ENCODE measurements at places on chromosomes 6 and 20.

DNA sequence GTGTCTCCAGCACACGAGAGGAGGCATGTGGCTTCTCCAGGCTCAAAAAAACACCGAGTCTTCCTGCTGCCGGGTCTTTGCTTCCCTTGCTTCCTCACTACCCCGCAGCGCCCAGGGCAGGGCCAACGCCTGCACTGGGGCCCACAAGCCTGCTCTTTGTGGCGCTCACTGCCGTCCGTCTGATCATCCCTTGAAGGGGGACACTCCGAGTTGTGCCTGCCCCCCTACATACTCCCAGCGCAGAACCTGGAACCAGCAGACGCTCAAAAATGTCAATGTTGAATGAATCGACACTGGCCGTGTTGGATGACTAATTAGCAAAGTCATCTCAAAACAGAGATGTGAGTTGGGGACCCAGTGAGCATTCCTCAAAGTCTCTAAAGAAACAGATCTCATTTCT is 8.1 kb upstream of the ARFGAP1 start:
- DNase-seq: no peak

DNA sequence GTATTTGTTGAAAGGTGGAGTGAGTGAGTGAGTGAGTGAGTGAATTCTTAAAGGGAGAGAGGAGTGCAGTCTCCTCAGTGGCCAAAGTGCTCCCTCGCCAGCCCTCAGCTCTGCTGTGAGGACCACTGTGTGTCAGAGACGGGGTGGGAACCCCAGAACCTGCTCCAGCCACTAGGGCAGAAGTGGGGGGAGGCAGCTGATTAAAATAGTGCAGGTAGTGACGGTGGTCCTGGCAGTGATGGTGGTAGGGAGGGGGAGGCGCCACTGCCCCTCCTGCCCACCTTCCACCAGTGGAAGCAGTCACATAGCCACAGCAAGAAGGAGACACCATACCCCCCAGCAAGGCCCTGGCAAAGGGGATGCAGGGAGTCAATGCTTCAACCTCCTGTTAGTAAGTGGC is 133.5 kb downstream of the PHACTR3 start:
- DNase-seq: no peak

GRCh38 chr6:168584249-168584648 is 143.3 kb downstream of the SMOC2 start:
- no peak for DNase-seq

GRCh38 chr6:3753228-3753835 is 1.8 kb upstream of the PXDC1 start:
- DNase-seq: no peak

GRCh38 chr6:26550250-26550993 is 12.3 kb downstream of the HMGN4 start:
- peak; percentile 57 for DNase-seq

DNA sequence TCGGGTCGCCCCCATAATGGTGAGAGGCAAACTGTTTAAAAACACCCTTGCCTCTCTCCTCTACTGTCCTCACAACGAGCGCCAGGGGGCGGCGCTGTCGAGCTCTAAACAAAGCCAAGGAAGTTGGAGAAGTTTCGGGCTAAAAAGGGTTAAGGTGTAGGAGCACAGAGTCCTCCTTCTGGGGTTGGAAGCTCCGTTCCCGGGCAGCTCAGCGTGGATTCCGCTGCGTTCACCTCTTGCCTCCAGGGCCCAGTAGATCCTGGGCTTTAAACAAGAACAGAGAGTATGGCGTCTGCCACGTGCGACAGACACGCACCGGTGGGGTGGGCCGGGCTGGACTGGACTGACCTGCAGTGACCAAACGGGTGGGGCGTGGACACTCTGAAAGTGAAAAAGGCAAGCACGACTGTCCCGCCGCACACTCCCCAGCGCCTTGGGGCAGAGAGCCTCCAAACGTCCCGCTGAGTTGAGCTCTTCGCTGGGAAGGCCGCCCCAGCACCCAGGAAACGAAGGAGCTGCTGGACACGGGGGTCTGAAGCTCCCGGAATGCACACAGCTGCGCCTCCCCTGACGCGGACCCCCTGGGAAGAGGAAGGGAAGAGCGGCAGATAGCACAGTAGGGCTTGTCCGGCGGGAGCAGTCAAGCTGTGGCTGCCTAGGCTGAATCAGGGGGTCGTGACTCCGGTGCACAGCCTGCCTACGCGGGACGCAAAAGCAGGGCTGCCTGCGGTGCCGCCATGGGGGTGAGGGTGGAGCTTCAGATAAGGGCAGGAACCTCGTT is 1.6 kb upstream of the THBD start:
- peak; percentile 87 for DNase-seq

GRCh38 chr6:82277686-82278085 is 30.1 kb upstream of the IBTK start:
- no peak for DNase-seq

GRCh38 chr6:39282774-39283173 is 31.4 kb downstream of the KCNK17 start:
- no peak for DNase-seq

GRCh38 chr6:130965656-130966055 is 97.4 kb downstream of the EPB41L2 start:
- peak; percentile 79 for DNase-seq

DNA sequence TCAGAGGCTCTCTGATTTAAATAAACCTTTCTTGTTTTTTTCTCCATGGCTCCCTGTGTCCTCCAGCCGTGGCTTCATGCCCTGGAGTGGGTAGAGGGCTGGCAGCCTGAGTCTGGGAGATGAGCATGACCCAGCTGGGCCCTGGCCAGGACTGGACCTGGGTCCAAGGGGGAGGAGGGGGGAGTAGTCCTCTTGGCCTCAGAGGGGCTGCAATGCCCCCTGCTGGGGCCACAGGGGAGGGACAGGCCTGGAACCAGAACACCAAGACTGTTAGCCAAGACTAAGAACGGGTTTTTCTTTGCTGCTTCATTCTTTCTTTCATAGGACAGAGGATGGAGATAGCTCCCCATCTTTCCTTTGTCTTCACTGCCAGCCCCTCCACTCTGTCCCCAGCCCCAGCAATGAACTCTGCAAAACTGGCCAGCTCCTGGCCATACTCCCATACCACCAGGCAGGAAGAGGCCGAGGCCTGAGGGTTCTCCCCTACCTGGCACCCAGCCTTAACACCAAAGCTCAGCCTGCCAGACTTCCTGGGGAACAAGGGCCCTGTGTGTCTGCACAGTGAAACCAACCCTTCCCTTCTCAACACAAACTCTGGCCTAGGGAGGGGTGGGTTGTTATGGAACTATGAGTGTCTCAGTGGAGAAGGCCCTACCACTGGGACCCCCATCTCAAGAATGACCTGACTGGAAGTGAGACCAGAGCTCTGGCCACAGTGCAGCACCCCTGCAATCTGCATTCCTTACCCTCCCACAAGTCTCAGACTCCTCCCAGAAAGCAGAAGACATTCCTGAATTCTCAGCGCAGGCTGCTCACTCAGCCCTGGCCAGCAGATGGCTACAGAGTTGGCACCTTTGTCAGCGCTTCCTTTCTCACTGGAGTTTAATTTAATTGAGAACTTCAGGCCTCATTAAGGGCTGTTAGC is 11.0 kb downstream of the SLC29A1 start:
- DNase-seq: peak; percentile 79

- DNase-seq: peak; percentile 93
Observed at GRCh38 chr6:157761331-157761921, 61.6 kb upstream of the SNX9 start.

GRCh38 chr6:44527181-44527580 is 139.7 kb downstream of the CDC5L start:
- DNase-seq: no peak

DNA sequence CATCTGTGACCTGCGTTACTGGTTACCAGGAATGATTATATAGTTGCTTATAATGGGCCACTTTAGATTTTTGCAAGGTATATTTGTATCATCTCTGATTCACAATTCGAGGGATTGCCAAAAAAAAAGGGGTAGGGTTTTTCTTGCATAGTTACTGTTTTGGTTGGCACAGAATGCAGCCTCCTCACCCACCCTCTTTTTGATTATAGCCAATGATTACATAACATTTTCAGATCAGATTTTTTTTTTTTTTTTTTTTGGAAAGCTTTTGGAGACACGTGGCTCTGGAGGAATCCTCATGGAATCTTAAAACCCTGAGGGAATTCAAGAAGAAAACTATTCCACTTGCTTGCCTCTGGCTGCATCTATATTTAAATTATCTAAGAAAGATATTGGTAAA is 53.7 kb downstream of the UST start:
- peak; percentile 84 for DNase-seq

- DNase-seq: no peak
Observed at GRCh38 chr20:51526754-51527153, 15.8 kb downstream of the NFATC2 start.

- peak; percentile 52 for DNase-seq
Observed at GRCh38 chr6:34059136-34059731, 86.7 kb downstream of the GRM4 start.

GRCh38 chr20:32544260-32544722 is 40.8 kb downstream of the NOL4L start:
- DNase-seq: no peak

DNA sequence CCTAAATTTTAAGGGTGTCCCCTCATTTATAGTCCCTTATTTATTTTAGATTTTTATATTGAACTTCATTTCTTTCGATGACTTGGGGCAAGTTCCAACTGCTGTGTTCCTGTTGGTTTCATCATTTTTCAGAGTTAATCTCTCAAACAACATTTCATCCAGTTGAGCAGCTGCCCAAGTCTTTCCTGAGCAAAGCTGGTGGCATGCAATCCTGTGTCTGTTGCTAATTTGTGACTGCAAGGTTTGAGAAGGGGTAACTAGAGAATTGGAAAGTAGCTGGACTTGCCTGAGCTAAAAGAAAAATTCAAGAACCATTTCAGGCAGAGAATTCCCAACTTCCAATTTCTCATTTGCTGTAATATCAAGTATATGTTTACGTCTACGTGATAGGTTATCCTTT is 881.5 kb upstream of the SLC35B3 start:
- no peak for DNase-seq

- DNase-seq: no peak
Observed at GRCh38 chr20:35583636-35584560, 31.7 kb upstream of the SPAG4 start.

- peak; percentile 30 for DNase-seq
Observed at GRCh38 chr6:43465948-43466347, 10.6 kb upstream of the DLK2 start.

GRCh38 chr6:137106183-137106582 is 61.4 kb upstream of the IL20RA start:
- DNase-seq: no peak

GRCh38 chr6:111482188-111482958 is 645 bp downstream of the REV3L start:
- no peak for DNase-seq

DNA sequence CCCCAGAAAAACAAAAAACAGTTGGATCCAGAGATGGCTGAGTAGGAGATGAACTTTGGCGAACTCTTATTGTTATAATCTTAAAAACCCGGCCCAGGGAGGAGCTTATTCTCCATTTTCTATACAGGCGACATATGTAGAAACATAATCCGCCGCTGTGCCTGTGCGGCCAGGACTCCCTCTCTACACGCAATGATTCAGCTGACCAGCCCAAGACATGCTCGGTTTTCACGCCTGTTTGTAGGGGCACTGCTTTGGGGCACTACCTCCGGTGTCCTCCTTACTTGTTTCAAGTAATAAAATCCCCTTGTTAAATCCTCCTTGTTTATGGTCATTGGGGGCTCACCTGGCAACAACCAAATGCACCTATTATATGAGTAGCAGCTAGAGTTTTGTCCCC is 89.9 kb downstream of the SEL1L2 start:
- DNase-seq: no peak

DNA sequence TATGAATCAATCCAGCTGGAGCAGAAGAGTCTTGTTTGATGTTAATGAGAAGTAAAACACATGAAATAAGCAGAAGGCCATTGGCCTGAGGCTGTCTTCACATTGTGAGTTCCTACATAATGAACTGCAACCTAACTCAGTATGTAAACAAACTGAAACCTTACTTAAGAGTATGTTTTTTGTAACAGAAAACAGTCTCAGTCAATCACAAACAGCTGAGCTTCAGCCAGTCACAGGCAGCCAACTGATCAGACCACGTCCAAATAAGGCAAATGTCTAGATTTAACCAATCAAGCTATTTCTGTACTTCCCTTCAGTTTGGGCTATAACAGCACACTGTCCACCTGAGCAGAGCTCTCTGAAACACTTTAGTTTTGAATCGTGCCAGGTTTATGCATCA is 234.7 kb downstream of the TRDN start:
- DNase-seq: peak; percentile 24

GRCh38 chr6:30418448-30418847 is 70.9 kb upstream of the HLA-E start:
- DNase-seq: no peak

DNA sequence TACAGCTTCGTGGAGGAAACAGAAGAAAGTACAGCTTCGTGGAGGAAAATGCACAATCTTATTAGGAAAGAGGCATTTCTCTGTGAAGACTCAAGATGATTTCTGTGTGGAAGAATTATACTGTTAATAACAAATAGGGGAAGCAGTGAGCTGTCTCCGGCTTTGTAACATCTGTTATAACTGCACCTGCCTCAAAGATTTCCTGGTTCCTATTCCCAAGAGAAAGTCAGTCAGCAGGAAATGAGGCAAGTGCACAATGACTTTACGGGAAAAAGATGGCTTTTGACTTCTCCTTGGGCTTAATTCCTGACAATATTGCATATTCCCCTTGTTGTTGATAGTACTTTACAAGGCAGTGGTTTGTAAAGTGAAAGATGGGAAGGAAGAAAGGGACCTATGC is 538.5 kb downstream of the BMP2 start:
- no peak for DNase-seq

- no peak for DNase-seq
Observed at GRCh38 chr20:13778827-13779226, 5.9 kb downstream of the ESF1 start.

DNA sequence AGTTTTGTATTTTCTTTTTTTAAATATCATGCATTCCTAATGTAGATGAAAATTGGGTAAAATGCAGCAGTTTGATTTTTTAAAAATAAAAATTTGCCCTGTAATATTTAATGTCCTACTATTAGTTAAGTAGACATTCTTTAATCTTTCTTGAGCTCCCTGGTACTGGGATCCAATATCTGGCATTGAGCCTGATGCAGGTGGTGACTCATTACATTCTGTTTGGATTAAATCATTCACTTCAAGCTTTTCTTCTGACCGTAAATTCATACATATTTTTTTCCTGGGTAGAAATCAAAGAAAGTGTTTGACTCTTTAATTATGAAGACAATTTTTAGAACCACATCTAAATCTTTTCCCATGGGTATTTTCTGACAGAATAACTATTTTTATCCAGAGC is 768.8 kb upstream of the SLC35B3 start:
- peak; percentile 36 for DNase-seq

GRCh38 chr6:4511641-4512020 is 264.6 kb upstream of the CDYL start:
- DNase-seq: no peak

- peak; percentile 29 for DNase-seq
Observed at GRCh38 chr6:158536891-158537798, 22.7 kb upstream of the TMEM181 start.

DNA sequence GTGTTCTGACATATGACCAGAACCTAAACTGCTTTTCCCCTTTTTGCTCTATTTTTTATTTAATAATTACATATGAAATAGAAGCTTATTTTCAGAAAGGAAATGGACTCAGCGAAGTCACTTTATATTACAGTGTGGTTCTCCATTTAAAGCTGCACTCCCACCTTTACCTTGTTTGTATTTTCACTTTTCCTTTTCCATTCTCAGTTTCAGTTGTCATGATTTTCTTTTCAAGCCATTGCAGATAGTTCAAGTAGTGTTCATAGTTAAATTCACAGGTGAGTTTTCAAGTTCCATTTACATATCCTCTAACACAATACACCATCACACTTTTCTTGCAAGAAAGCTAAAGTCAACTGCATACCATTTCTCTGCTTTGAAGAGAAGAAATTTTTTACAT is 400.2 kb downstream of the HACE1 start:
- no peak for DNase-seq

GRCh38 chr20:33875055-33875454 is 63.9 kb downstream of the CHMP4B start:
- DNase-seq: no peak

Data from fibroblast of mammary gland (primary cell).